ENCODE measurements at places on chromosomes 7 and 10.

DNA sequence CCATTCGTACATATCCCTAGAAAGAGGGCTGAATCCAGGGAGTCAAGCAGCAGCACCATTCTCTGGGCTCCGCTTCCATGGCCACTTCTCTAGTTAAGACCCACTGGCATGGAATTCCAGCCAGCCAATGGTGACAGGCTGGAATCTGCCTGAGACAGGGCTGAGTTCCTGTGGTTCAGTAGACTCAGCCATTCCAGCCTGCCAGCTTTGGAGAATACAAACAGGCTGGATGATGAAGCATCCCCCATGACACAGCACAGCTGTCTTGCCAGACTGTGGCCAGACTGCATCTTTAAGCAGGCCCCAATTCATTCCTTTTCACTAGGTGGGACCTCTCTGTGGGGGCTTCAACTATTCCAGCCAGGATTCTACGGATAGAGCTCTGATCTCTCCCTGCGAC, 329.6 kb downstream of the XPNPEP1 start:
- no peak for DNase-seq

DNA sequence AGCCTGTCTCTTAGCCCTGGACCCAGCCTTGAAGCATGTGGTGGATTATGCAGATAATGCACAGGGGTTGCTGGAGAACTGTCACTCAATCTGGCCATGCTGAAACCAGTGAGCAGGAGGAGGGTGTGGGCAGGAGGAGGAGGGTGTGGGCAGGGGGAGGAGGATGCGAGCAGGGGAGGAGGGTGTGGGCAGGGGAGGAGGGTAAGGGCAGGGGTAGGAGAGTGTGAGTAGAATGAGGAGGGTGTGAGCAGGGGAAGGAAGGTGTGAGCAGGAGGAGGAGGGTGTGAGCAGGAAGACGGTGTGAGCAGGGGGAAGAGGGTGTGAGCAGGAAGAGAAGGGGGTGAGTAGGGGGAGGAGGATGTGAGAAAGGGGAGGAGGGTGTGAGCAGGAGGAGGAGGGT, 18.8 kb downstream of the CAMK2B start:
- DNase-seq: no peak

GRCh38 chr7:150428671-150429451, 21.6 kb upstream of the GIMAP8 start:
- DNase-seq: peak; percentile 79

DNA sequence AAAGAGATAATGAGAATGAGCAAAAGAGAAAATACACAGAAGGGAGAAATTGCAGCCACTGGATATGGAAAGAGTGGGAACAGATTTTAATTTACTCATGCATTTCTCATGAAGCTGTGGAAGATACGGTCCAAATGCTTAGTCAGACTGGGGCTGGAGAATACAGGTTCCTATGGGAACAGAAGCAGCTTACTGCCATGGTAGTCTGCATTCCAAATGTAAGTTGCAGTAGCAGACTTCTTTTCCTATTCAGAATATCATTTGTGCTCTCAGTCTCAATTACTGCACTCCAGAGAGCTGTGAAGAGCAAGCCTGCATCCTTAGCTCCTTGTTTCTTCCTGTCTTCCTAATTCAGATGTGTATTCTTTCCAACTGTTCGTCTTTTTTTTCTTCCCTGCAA, 190.8 kb upstream of the TMEM196 start:
- no peak for DNase-seq

GRCh38 chr7:139702811-139703486, 74.8 kb downstream of the HIPK2 start:
- no peak for DNase-seq

GRCh38 chr7:512146-512510, 7.5 kb downstream of the PDGFA start:
- DNase-seq: no peak

- DNase-seq: no peak
Measured at GRCh38 chr10:69568472-69569395, 4.5 kb downstream of the NEUROG3 start.

DNA sequence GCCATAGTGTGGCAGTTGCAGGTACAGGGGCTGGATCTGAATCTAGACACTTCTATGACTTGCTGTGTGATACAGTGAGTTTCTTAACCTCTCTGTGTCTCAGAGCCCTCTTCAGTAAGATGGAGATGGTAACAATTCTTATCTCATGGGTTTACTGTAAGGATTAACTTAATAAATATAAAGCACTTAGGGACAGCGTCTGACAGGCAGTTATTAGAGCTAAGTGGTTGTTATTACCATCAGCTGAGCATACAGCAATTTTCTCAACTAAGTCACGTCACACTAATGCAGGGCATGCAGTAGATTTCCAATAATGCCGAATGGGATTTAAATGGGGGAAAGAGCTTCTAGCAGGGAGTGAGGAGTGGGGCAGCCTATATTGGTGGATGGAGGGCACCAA, 162.6 kb downstream of the SH2D4B start:
- DNase-seq: no peak

GRCh38 chr7:47940088-47941013, 7.9 kb downstream of the PKD1L1 start:
- no peak for DNase-seq

DNA sequence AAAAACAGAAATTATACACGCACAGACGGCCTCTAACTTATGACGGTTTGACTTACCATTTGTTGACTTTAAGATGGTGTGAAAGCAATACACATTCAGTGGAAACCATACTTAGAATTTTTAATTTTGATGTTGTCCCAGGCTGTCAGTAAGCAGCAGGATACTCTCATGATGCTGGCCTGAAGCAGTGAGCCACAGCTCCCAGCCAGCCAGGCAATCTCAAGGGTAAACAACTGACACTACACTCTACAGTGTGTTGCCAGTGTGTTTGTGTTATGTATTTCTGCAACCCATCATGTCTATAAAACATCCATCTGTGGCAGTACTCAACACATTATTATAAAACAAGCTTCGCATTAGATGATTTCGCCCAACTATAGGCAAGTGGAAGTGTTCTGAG, 747.5 kb downstream of the NRG3 start:
- DNase-seq: no peak

DNA sequence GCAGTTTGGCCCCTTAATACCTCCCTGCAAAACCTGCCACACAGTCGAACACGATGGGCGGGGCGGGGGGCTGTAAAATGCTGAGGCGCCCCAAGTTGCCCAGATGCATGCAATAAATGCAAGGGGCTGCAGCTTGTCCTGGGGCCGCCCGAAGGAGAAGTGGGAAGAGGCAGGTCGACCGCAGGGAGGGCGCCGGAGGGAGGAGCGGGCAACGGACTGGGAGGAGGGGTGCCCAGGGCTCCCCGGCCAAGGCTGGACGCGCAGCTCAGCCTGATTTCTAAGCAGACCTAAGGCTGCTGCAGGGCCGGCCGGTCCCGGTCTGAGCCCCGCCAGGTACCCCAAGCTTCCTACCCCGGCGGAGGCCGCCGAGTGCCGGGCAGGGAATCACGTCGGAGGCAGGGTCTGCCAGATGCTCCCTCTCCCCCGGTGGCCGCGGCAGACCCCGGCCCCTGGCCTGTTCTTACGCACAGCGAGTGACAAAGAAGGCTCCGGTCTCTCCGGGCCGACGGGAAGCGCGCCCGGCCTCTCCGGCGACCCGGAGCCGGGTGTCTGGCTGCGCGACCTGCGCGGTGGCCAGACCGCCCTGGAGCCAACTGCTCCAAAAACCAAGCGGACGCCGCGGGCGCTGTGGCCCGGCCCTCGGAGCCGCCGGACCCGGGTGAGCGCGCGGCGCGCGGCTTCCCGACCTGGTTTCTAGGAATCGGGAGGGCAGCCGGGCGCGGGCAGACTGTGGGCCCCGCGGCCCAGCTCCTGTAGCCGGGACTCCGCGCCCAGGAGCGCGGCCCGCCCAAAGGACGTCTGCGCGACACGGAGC, 744 bp upstream of the EBF3 start:
- no peak for DNase-seq

DNA sequence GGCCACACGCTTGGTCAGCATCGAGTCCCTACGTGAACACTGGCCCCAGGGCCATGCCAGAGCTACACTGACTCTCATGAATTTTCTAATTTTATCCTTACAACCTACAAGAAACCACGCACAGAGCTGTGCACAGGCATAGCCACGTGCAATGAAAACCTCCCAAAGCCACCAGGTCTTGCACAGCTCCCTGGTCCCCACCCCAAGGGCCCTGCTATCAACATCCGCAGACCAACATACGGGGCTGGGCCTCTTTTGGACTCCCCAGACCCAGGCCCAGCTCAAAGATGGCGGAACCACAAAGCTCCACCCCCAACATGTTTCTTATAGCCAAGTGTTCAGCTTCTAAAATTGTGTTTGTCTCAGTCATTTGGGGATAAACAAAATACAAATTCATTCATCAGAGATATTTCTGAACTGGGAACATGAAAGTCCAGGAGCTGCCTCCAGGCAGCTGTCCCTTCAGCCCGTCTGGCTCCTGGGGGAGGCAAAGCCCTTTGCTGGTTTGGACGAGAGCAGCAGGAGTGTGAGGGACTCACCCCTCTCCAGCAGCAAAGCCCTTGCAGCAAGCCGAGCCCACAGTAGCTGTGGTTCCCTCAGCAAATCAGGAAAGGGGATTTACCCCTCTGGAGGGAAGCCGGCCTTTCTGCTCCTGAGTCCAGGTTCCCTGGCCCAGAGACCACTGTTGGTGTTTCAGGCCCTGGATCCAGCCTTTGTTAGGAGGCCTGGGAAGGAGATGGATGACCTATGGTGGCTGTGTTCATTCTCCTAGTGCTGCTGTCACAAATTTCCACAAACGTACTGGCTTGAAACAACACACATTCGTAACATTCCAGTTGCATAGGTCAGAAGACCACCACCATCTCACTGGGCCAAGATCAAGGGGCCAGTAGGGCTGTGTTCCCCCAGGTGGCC, 75.1 kb downstream of the OAT start:
- no peak for DNase-seq

DNA sequence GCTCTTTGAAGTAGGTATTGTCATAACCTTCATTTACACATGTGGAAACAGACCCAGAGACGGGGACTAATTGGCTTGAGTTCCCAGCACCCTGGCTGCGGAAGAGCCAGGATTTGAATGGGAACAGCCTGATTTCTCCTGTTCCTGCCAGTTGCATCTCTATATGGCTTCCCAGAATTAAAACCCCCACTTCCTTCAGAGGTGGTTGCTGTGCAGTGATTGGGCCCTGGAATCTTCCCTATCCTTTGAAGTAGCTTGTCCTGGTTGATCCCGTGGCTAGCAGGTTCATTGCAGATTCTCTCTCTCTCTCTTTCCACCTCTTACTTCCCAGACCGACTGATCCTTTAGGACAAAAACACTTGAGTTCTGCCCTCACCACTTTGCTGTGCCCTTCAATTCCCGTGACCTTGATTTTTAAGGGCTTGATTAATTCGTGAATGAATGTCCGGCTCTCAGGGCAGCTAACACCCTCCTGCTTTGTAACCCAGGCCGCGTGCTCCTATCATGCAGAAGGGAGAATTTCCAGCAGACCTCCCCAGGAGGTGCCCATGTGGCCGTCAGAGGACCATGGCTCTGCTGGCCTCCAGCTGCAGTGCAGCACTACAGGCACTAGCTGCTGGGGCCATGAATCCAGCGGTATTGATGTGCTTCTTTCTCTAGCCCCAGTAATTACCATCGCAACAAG, 120.6 kb upstream of the AGK start:
- DNase-seq: no peak

- no peak for DNase-seq
Measured at GRCh38 chr10:26290236-26290635, 73.7 kb downstream of the GAD2 start.

- no peak for DNase-seq
Measured at GRCh38 chr7:27030393-27031050, 65.3 kb downstream of the HOXA1 start.

DNA sequence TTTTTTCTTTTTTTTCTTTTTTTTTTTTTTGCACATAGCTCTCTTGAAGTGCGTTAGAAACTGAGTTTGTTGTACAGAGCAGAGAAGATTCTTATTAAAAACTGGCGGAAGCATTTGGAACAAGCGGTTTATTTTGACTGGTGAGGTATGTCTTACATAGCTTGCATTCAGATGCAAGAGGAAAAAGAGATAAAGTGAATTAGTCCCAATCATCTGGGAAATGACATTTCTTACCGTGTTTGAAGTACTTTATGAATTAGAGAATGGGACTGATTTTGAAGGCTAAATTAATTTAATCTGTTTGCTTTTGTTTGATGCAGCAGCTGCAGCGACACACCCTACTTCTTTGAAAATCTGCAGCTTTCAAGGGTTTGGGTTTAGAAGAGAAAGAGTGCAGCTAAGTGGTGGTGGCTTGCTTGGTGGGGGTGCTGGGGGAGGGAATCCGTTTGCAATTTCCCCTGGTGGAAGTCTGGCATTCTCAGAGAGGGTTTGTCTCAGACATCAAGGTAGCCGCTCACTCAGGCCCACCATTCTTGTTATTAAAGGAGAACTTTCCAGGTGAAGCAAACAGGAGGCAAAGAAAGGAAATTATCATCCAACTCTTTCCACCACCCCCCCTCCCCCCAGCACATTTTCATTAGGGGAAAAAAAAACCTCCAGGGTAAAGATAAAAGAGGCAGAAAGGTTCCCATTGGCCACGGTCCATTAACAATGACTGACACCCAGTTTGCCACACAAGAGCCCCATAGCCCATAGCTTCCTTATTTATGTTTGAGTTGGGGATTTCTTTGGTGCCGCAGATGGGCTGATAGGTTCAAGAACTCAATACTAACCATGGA, 231.7 kb downstream of the SKIDA1 start:
- DNase-seq: no peak

DNA sequence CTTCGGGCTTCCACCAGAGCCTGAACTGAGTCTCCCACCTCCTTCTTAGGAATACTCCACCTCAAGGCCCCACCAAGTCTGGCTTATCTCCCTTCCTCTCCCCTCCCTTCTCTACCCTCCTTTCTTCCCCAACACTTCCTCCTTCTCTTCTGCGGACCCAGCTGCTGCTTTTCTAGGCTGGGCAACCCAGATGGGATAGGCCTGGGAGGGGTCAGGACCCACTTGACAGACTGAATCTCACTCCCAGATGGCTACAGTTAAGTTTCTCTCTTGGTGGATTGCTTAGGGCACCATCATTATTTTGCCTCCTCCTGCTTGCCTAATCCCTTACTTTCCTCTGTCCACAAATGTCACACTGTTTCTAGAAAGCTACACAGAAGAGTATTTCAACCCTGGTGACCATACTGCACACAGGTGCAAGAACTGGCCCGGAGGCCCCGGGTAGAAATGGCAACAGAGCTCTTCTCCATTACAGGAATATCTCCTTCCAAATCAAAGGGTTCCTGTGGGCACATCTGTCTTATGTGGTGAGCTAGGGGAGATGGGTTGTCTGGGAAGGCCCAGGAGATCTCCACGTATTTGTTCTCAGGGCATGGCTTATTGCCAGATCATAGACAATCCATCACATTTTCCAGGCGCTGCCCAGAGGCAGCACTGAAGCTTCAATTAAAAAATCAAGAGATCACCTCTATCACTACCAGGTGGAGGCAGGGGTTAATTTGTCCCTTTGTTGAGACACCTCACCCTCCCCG, 5.1 kb upstream of the HOXA11 start:
- DNase-seq: no peak

GRCh38 chr7:37118004-37118403, 330.7 kb downstream of the ELMO1 start:
- no peak for DNase-seq

- DNase-seq: no peak
Measured at GRCh38 chr7:18541181-18541870, 45.8 kb downstream of the HDAC9 start.

GRCh38 chr7:4050126-4050660, 631.9 kb upstream of the FOXK1 start:
- DNase-seq: no peak
